ENCODE measurements at places on chromosomes 11 and 22. TPM values are rescaled to one million over a fixed set of nuclear protein-coding genes. Genes with fewer than 3 reads are reported as not detected.

Gene AP1B1
- total RNA-seq, result 44.8 TPM

Gene ART1
- not detected for total RNA-seq

Gene SMIM35
- not detected for total RNA-seq

Gene GPHA2
- total RNA-seq, result not detected

Gene NPTXR
- 10.6 TPM for total RNA-seq

Gene CELF1
- total RNA-seq, result 176 TPM

Gene KCNJ1
- not detected for total RNA-seq

Gene MUC2
- total RNA-seq, result not detected

Gene OOSP4B
- not detected for total RNA-seq

Gene OR52N4
- not detected for total RNA-seq

Gene RBMXL2
- total RNA-seq, result not detected

Gene GGT5
- 0.41 TPM for total RNA-seq

Gene ARHGAP1
- 13.5 TPM for total RNA-seq

Gene MMP1
- not detected for total RNA-seq

Gene ADAMTS8
- 2.4 TPM for total RNA-seq

Gene SERPIND1
- total RNA-seq, result 4.5 TPM

Gene MEI1
- total RNA-seq, result 0.41 TPM

Gene RIBC2
- total RNA-seq, result 0.41 TPM

Gene OR5D18
- not detected for total RNA-seq

Gene RFPL3
- not detected for total RNA-seq

Gene CCDC81
- 0.82 TPM for total RNA-seq

Gene VSIG10L2
- total RNA-seq, result not detected

Gene GAL3ST1
- total RNA-seq, result 1.2 TPM

Gene LARGE1
- total RNA-seq, result 35.5 TPM

Gene TCN1
- total RNA-seq, result not detected

Gene NRIP3
- total RNA-seq, result 24.9 TPM
